ENCODE measurements at places on chromosomes 12 and 14.
A peak's percentile ranks its signal among the peaks of the same experiment; 100 is the strongest.

DNA sequence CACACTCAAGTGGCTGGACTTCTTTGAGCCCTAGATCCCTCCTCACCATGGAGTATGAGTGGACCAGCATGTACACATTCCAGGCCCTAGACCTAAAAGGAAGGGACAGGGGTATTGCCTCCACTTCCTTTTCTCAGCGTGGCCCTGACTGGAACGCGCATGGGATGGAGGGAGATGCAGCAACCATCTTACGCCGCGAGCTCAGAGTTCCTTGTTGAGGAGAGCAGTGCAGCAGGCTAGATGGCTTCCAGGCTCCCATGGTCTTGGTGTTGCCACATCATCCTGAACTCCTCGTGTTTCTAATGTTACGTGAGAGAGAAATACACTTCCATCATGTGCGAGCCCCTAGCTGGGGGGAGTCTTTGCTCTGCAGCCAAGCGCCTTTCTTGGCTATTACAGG is 61.8 kb upstream of the DIO3 start:
- no peak for DNase-seq

DNA sequence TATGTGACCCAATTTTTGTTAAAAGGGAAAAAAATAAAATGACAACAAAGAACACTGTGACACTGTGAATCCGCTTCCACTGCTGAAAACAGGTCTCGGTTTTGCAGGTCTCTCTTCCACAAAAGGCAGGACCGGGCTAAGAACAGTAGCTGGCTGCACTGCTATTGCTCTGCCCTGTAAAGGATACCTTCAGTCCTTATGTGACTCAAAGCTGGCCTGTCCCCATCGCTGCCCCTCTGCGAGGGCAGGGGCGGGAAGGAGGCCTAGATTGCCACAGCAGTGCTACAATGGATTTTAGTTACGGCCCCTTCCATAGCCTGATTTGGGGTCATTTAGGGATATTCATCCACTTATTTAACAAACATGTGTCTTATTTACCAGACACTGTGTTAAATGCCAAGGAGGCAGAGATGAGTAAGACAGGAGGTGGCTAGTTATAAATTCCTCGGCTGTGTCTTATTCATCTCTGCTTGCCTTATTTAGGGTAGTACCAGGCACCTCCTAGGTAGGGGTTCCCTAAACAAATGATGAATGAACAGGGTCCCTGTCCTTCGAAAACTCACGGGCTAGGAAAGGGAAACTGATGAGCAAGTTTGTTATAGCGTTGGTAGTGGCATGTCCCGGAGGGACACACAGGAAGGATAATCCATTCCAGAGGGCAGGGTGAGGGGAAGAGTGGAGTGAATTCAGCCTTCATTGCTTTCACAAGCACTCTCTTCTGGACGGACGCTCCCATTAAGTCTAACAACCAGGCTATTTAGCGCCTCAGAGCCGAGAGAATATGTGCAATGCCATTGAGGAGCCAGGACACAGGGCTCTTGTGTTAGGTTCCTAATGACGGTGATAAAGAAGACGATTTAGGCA is 73.3 kb downstream of the EID3 start:
- DNase-seq, result no peak

GRCh38 chr12:5403411-5403810 is 28.5 kb upstream of the NTF3 start:
- no peak for DNase-seq

DNA sequence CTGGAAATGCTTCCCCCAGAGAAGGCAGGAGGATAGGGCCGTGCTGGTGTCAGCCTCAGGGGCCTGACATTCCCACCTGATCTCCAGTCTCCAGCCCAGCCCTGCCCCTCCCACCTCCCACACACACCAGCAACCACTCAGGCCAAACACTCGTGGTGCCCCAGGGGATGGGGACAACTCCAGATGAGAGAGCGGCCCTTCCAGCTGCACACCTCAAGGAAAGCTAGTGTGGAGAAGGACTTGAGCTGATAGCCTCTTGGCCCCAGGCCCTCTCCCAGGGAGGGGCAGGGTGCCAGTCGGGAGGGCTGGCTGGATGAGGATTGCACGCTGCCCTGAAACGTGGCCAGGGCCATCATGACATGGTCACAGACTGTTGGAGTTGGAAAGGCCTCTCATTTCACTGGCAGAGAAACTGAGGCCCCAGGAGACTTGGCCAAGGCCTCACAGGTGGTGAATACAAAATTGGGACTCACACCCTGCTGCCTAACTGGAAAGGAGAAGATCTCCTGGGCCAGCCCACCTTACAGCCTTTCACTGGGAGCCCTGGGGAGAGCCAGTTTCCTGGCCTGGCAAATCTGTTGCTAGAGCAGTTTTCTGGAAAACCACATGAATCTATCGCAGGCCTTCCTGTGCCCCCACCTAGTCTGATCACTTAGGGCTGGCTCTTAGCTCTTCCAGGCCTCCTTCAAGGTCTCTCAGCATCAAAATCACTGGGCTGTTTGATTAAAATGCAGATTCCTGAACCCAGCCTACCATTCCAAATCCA is 52.1 kb downstream of the IRF2BPL start:
- DNase-seq, result no peak

DNA sequence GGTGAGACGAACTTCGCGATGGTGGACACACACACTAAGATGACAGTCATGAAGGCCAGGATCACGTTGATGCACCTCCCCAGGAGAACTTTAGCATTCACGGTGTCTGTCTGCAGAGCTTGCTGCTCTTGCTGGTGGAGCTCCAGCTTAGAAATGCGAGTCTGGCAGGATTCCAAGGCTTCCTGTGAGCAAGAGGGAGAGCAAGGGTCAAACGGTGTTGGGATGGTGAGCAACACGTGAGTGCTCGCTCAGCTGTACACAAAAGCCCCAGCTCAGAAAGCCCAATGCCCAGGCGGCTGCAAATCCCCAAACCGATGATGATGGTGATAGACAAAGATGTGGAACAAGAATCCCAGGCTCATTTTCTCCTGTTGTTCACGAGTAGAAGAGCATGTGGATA is 78.8 kb downstream of the TMCC3 start:
- DNase-seq, result no peak

- no peak for DNase-seq
These were observed 30.1 kb downstream of the CDKL1 start for GRCh38 chr14:50366589-50366988.

GRCh38 chr14:32662211-32662610 is 276.5 kb upstream of the NPAS3 start:
- no peak for DNase-seq

DNA sequence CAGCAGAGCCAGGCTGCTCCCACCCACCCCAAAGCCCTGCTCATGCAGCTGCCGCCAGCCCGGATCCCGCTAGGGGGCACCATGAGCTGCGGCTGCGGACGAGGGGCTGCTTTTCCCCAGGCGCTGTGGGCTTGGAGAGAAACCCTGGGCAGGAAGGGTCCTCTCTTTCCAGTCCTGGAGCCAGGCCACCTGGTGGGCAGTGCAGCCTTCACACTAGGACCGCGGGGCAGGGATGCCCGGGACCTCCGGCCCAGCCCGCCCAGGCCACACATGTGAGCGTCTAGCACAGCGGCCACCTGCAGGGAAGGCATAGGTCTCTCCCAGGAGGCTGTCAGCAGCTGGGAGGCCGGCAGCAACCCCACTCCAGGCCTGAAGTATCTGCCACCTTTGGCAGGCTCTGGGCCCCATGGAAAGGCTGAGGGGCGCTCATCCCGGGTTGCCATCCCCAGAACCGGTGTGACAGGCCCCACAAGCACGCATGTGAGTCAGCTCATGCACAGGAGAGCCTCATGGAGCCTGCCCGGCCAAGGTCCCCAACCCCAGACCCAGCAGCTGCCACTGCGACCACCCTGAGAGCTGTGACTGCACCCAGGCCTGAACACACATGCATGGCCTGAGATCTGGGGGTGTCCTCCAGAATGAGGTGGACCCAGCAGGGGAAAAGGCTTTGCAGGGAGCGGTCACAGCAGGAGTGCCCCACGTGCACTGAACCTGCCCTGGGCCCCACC is 280.0 kb upstream of the RTL1 start:
- no peak for DNase-seq

DNA sequence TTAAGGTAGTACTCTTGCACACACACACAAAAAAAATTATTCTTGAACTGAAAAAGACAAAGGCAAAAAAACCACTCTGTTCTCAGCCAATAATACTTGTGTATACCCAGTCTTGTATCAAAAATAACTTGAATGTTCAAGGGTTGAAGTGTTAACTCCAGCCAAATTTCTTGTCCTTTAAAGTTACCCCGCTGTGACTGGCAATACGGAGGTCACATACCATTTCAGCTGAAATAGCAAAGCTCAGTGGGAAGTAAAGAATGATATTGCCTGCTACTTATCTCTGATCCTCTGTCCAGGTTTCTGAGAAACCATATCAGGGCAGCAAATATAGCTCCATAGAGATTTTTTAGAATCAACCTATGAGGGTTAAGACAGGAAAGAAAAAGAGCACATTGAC is 167.4 kb downstream of the C12orf50 start:
- no peak for DNase-seq

GRCh38 chr12:106063826-106064720 is 74.7 kb downstream of the NUAK1 start:
- DNase-seq, result no peak

DNA sequence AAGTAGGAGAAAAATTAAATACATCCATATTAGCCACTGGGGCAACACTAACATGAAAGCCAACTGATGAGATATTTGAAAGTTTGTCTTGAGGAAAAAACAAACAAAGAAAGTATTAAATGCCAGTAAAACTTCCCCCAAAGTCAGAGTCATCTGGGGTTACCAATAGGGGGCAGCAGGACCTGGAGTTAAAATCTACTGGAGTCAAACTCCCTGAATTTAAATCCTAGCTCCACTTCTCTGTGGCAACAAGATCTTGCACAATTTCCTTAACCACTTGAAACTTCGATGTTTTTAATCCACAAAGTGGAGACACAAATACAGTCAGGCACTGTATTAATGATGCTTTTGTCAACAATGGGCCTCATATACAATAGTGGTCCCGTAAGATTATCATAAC is 14.4 kb downstream of the PLEKHG7 start:
- DNase-seq, result no peak

- DNase-seq, result peak; percentile 90
These were observed 24.0 kb downstream of the TTC9 start for GRCh38 chr14:70665448-70666360.

DNA sequence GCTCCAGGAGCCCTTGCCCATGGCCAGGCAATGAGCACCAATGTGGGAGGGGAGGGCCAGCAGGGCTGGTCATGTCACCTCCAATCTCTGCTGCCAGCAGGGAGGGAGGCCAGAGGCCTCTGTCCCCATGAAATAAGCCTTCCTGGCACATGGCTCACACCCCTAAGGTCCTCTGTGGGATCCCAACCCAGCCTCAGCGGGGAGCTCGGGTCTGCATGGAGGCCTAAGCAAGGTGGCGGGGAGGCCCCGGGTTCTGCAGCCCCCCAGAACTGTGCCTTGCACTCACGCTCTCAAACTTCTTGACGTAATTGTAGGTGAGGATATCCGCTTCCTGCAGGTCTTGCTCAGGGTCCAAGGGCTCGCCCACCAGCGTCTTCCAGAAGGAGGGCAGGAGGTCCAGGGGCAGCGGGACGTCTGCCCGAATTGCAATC is 41.7 kb downstream of the TRAFD1 start:
- no peak for DNase-seq

DNA sequence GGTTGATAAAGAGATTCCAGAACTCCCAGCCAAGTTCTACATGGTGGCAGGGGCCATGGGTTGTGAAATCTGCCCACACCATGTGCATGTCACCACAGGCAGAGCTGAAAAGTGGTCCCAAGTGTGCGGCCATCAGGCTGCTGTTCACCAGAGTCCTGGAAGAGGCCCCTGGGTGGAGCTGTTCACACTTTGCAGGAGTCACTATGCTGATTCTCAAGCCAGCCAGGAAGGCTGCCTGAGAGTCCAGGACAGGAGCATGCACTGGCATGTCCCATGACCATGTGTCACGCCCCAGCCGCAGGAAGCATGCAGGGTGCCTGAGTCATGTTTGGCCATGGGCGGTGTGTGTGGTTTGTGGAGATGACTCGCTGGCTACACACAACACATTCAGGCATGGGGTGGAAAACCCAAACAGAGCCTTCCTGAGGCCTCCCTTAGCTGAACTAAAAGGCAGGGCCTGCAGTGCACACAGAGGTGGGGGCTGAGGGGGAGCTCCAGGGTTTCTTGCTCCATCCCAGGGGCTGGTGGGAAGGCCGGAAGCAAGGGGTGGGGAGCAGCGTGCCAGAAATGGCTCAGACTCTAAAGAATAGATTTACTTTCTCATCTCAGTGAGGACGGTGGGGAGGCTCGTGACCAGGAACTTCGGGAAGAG is 19.4 kb downstream of the ABCB9 start:
- DNase-seq, result peak; percentile 59

DNA sequence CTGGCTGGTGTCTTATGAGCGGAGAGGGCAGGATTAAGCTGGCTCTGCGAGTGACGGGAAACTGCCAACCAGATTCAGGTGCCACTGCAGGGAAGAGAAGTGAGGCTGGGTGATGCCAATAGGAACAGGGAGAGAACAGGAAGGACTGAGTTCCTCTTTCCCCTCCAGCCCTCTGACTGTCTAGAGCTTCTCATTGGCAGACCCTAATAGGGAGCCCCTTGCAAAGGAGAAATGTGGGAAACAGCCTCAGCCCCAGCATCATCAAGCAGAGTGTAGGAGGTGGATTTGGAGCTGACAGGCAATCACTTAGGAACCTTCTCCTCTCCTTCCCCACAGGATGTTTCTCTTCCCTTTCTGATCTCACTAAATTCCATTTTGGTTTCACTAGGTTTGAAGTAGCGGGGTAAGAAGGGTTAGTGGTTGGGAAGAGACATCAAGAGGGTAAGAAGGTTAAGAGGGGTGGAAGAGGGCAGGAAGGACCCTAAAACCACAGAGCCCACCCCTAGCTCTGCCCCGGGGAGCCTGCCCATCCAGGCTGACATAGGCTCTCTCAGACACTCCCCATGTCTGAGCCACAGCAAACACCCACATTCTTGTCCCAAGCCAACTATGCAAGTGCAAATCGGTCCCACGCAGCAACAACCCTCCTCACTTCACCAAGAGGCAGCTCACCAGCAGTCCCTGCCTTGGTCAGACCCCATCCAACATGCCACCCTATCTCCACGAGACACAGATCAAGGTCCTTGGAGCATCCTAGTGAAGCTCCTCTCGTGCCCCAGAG is 111.1 kb downstream of the STAB2 start:
- DNase-seq, result no peak

GRCh38 chr12:120230326-120230973 is 29.5 kb upstream of the RPLP0 start:
- no peak for DNase-seq

- DNase-seq, result no peak
These were observed 249.2 kb downstream of the TRHDE start for GRCh38 chr12:72521326-72521725.

DNA sequence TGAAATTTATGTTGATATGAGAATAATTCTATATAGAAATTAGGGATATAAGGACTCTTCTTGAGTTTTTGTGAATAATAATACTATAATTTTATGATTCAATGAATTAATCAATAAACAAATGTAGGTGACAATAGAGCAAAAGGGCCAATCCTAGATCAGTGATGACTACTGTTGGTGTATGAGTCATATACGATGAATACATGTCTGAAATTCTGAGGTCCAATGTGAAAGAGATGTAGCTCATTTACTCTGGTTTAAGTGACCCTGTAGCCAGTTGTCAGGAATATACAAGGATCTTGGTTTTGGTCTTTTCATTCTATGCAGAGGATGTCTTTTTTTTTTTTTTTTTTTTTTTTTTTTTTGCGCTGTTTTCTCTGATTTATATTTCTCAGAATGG is 72.1 kb upstream of the RTL1 start:
- no peak for DNase-seq
